ENCODE measurements at places on chromosomes 7 and 10.

- DNase-seq = no peak
Observed at GRCh38 chr10:128400564-128400963, 274.3 kb upstream of the MKI67 start.

DNA sequence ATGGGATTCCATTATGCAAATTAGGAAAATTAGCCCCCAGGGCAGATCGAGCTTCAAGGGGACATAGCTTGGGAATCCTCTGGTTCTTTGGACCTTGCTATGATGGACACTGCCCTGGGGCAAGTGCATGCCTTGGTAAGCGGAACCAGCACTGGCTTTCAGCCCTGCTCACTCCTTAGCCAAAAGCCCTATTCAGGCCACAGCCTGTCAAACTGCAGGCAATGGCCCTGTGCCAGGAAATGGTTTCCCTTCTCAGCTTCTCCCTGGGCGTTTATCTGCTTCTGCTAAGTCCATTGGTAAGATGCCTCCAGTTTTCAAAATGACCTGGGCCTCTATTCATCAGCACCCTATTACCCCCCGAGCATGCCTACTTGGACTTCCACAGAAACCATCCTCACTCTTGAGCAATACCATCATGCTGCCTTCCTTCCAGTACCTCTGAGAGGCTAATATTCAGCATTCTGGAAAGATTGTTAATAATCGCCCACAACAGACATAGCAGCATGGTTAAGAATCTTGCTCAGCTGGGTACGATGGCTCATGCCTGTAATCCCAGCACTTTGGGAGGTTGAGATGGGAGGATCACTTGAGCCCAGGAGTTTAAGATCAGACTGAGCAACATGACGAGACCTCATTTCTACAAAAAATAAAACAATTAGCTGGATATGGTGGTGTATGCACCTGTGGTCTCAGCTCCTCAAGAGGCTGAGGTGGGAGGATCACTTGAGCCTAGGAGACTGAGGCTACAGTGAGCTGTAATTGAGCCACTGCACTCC, 918.6 kb upstream of the AUTS2 start:
- DNase-seq = no peak

- DNase-seq = no peak
Observed at GRCh38 chr10:8420182-8420581, 365.7 kb downstream of the GATA3 start.

DNA sequence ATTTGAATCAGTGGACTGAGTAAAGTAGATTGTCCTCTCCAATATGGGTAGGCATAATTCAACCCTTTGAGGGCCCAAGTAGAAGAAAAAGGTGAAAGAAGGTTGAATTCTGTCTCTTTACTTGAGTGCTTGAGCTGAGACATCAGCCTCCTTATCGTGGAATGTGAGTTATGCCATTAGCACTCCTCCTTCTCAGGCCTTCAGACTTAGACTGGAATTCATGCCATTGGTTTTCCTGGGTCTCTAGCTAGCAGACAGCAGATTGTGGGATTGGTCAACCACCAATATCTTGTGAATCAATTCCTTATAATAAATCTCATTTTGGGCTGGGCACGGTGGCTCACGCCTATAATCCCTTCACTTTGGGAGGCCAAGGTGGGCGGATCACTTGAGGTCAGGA, 89.2 kb downstream of the CUL2 start:
- DNase-seq = no peak
